ENCODE measurements at places on chromosomes 7 and 10.

GRCh38 chr7:79272066-79272669 lies 181.3 kb downstream of the MAGI2 start:
- peak; percentile 69 for DNase-seq

DNA sequence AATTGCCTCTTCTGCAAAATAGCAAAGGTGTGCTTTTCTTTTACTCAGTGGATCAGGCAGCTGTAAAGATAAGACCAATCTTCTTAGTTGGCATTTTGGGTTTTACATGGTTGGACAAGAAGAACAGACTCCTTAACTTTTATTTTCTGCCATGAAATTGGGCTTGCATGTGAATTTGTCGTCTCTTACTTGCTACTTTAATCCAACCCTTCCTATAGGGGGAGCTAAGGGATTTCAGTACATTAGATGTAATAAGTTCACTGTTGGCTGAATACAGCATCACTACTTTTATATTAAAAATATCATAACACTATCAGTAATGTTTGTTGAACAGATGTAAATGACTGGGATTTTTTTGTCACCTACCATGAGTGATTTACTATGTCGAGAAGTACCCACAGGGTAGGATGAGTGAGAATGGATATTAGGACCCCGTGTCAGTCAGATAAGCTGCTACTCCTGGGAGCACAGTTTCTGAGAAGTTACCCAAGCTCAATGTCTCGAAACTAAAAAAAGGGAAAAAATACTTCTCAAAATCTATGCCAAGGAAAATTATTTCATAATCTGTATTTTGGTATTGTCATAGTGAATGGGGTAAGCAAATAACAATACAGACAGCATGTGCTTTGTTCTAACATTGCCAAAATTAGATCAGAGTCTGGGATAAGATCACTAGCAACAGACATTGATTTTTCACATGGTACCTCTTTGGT lies 127.4 kb upstream of the AGR3 start:
- peak; percentile 81 for DNase-seq

DNA sequence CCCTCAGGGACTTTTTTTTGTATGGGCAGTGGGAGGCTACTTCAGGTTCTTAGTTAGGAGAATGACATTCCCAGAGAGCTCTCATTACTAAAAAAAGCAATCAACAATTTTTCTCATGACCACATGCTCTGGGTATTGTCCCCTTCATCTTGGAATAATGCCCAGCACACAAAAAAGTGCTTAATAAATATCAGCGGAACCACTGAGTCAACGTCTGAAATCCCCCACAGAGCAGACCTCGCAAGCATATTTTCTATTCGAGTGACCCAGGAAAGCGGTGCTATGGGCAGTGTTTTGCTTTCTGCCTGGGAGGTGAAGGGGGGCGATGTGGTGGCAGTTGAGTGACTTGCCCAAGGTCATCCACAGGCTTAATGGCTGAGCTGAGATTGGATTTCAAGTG lies 493.4 kb upstream of the ZMIZ1 start:
- DNase-seq = no peak

DNA sequence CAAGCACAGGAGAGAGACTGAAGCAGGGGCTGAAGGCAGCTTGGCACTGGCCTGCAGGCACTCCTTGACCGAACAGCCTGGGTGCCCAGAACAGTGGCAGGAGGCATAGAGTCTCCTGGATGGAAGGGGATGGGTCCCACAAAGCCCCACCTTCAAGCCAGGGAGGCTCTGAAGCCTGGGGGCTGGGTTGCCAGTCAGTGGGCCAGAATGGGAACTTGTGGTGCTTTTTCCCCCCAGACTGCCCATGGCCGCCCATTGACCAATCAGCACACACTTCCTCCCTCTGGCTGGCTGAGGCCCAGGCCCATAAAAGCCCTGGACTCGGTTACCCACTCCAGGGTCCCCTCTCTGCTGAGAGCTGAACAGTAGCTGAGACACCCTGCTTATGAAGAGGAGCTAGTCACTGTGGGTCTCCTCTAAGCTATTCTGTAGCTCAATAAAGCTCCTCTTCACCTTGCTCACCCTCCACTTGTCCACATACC lies 109.6 kb downstream of the ELAPOR2 start:
- no peak for DNase-seq

DNA sequence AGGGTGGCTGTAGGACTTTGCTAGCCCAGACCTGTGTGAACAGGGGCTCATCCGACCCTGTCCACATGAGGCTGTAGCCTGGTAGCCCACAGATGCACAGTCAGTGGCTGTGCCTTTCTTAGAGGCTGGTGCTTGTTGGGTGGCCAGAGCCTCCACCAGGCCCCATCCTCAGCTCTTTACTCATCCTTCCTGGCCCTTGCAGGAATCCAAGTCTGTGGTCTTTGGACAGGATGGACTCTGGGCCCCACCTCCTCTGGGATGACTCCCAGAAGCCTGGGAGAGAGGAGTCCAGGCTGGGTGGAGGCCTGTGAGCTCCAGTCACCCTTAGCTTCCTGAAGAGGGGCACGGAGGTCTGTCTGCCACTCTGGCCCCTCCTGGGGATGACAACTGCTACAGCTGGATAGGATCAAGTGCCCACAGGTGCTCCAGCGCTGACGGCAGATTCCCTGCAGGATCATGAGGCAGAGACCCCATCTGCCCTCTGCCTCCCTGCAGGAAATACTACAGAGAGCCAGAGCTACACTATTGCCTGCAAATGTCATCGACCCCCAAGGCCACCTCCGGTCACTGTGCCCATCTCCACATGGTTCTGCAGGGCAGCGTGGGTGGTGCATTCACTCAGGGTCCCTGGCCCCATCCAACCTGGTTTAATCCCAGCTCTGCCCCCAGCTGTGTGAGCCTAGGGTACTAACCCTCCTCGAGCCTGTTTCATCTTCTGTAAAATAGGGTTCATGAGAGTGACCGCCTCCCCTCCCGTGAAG lies 114.5 kb downstream of the PTPN20 start:
- no peak for DNase-seq

DNA sequence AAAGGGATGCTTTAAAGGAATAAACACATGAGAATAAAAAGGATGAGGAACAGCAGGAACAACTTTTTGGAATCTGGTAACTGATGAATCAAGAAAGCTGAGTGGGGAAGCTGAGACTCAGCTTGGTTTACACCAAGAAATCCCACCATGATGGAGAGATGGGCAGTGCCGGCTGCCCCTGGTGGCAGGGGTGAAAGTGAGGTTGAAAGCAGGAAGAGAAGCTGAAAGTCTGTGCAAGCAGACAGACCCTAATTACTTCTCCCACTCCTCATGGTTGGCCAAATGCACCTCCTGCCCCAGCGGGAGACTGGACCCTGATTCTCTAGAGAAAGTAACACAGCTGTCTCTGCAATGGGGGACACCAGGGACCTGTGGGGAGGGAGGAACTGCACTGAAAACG lies 57.6 kb upstream of the NANOS1 start:
- no peak for DNase-seq

DNA sequence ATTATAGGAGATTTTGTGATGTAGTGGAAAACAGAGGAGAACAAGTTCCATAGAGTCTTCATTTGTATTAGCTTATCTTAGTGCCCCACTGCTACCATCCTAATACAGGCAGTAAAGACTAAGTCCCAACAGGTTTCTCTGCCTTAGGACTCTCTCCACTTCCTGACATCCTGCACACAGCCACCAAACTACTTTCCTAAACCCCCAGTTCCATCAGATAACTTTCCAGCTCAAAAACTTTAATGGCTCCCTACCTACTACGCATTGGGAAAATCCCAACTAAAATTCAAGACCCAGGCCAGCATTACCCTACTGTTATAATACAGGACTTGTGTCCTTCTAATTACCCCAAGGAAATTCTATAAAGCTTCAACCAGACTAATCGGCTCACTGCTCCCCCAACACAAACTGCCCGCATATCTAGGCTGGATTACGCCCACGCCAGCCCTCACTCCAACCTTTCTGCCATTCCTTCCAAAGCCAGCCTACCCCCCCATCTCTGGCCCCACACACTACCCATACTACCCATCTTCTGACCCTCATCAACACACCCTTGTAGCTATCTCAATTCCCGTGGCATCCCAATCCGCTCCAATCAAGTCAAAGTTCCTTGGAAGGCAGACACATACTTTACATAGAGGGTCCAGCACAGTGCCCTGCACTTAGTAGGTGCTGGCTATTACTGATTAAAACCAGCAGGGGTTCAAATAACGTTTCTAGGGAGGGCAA lies 1.4 kb downstream of the IDE start:
- DNase-seq = no peak

- DNase-seq = peak; percentile 89
Measured at GRCh38 chr7:75740846-75741497, 2.2 kb upstream of the HIP1 start.

DNA sequence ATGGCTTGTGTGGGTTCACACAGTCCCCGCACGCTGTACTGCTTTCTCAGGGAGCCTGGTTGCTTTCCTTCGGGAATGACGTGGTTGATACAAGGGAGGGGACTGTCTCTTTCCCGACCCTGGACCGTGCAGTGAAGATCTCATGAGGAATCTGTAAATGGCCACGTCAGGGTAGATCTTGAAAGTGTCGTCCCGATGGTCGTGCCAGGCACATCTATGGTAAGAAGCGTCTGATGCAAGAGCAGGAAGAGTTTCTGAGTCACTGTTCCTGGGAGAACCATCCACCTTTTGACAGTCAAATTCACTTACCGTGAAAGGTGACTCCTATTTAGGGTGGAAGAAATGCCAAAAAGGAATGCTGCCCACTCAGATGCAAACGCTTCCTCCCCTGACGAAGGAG lies 500.4 kb downstream of the PTPRN2 start:
- no peak for DNase-seq

DNA sequence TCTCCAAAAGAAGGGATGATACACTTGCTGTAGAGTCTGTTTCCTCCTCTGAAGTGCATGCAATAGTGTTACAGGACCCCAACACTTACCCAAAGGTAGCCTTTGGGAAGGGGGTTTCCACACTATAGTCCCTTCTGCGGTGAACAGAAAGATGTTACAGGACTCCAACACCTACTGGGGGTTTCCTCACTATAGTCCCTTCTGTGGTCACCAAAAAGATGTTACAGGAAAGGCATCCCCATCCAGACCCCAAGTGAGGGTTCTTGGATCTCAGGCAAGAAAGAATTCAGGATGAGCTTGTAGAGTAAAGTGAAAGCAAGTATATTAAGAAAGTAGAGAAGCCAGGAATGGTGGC lies 69.2 kb upstream of the PIK3CG start:
- DNase-seq = no peak

DNA sequence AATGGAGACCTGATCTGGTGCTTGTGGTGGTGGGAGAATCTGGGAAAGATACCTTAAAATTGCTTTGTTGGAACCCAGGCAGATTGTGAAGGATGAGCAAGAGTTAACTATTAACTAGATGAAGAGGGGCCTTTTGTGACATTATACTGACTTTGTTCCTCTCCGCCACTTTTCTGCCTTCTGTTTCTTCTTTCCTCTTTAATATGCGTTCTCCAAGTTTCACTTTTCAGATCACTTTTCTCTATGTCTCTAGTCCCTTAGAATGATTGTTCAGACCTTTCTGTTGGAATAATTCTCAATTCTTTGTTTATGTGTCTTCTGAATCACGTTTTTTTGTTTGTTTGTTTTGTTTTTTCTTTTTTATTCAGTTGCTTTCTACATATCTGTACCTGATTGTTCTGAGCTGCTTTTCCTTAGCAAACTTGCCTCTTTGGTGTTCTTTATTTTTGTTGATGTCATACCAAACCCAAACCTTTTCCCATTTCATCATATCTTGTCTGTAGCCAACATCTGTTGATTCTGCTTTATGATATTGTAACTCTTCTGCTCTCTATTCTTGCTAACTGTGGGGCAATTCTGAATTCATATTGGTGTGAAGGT lies 2.8 kb downstream of the BMPR1A start:
- no peak for DNase-seq

All from suppressor macrophage treated with lipopolysaccharide for 1 hour (primary cell).